ENCODE measurements at places on chromosomes 6 and 20.

GRCh38 chr6:166998256-166999144, 697 bp upstream of the CEP43 start:
- DNase-seq: peak; percentile 20

GRCh38 chr20:8914421-8914820, 154.5 kb upstream of the PLCB4 start:
- DNase-seq: no peak

DNA sequence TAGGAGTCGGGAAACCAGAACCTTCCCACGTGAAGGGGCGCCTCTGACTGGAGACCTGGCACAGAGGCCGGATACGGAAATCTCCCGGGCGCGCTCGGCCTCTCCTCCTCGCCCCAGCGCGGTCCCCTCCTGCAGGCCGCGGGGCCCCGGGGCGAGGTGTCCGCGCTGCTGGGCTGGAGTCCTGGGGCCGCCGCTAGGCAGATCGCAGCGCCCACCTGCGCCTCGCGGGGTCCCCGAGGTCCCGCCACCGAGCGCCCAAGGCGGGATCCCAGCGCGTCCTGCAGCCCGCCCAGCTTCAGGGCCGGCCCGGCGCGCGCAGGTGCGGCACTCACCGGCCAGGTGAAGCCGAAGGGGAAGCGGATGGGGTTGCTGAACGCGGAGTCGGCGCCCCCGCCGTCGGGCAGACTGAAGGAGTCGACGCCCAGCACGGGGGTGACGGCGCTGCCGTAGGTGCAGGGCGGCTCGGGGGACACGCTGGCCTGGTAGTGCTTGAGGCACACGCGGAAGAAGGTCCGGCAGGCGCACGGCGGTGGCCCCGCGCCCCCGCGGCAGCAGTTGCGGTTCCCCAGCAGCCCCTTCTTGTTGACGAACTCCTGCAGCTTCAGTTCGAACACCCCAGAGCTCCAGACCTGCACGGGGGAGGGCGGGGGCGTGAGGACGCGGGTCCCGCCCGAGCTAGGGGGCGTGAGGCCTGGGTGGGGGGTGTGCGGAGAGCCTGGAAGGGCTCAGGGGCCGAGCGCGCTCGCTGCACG, 1.5 kb downstream of the DLL1 start:
- no peak for DNase-seq

- DNase-seq: no peak
Measured at GRCh38 chr20:11436113-11436905, 481.4 kb upstream of the BTBD3 start.

DNA sequence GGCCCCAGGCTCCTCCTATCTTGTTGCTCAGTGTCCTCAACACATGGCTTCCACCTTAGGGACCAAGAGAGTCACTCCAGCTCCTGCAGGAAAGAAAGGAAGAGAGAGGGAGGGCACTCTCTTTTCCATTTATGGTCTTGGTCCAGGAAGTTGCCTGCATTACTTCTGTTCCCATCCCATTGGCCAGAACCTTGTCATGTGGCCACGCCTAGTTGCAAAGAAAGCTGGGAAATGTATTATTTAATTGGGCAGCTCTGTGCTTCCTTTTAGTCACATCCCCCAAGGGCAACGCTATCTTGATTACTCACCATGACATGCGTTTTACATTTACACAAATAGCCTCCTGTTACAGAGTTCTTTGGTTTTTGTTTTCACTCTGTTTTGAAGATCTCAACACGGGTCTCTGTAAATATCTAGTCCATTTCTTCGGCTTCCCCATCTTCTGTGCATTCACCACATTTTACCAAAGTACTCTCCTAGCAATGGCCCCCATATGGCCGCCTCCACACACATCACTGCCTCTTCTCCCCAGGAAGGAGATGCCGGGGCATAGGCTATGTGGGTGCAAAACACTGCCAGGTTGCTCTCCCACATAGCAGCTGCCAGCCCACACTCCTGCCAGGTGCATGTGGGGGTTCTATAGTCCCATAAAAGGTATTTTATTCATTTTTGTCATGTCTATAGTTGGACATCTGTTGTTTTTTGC, 35.7 kb upstream of the ZMYND8 start:
- DNase-seq: peak; percentile 98

GRCh38 chr6:12024699-12025434, 12.8 kb downstream of the HIVEP1 start:
- no peak for DNase-seq
